Stimulated activated CD8-positive, alpha-beta memory T cell treated with anti-CD3 and anti-CD28 coated beads, Interleukin-15, amount 100 ng/mL, for 24 hours (primary cell): ENCODE measurements at places on chromosomes 11 and 22.

- no peak for DNase-seq
These were observed 335 bp upstream of the SEZ6L start for GRCh38 chr22:26168939-26169314.

DNA sequence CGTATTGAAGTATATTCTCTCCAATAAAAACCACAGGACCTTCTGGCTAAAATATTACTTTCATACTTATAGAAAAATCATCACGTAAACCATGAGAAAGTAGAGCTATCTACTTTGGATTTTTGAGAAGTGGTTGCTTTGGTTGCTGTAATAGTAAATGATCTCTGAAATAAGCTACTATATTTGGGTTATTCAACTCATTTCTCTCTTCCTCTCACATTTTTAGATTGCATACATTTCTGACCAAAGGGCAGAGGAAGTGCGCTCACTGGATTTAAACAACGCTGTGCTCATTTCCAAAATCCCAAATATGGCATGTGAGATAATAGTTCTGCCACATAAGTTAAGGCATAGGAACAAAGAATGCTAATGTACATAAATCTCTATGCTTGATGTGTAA, 357.0 kb downstream of the LRRC4C start:
- DNase-seq = no peak

- DNase-seq = no peak
These were observed 51.5 kb downstream of the SLC17A6 start for GRCh38 chr11:22389526-22390282.

GRCh38 chr22:44372611-44373010, 59.9 kb upstream of the SHISAL1 start:
- no peak for DNase-seq

DNA sequence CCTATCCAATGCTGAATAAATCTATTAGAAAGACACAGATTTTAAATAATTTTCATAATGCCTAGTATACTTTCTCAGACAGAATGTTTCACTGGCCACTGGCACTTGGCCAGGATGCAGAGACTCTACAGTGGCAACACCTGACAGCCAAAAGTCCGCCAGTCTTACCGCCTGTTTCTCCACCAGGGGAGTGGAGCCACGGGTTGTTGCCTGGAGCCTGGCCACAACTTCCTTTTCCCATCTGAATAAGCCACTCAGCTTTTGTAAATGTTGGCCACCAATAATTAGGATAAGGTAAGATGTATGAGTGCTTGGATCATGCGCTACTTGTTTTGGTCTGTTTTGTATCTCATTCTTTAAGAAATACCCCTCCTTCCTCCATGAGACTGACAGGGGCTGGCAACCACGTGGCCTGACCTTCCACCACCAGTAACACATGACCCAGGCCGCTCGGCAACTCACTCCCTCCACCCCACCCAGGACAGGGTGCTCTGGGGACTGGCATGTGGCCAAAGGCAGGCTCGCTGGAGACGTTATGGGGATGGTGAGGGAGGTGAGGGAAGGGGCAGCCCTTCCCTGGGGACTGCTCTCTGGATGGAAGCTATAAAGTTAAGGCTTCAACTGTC, 93.0 kb upstream of the BID start:
- DNase-seq = no peak

DNA sequence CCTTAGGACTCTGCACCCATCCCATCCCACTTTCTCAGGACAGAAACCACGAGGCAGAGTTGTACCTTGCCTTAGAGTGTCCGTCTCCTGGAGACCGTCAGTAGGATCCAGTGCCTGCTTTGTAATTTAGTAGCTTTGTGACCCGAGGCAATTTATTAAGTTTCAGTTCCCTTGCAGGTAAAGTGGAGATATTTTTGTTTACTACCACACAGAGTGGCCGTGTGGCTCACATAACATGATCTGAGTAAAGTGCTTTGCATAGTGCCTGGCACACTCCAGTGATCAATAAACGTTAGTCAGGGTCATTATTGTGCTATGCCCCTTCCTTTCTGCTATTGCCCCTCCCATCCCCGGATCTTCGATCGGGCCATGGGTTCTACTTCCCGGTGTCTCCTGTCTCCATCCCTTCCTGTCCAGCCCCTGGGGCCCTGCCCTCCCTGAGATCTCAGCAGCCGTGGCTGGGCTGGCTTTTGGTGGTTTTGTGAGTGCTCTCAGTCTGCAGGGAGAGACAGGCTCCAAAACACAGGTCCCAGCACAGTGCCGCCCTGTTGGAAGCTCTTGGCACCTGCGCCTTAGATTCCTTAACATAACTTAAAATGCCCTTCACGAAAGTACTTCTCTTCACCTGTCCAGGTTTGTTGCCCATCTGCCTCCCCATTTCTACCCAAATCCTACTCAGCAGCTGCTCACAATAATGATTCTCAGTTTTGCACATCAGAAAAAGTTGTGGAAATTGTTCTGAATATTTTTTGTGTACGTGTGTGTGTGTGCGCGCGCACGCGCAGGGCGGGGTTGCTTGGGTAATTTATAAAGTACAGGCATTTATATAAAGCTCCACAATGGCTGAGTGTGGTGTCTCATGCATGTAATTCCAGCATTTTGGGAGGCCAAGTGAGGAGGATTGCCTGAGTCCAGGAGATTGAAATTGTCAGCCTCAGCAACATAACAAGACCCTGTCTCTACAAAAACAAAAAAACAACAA, 753.7 kb downstream of the NTM start:
- DNase-seq = no peak

- DNase-seq = no peak
These were observed 315.0 kb downstream of the BRD1 start for GRCh38 chr22:49512487-49513165.

DNA sequence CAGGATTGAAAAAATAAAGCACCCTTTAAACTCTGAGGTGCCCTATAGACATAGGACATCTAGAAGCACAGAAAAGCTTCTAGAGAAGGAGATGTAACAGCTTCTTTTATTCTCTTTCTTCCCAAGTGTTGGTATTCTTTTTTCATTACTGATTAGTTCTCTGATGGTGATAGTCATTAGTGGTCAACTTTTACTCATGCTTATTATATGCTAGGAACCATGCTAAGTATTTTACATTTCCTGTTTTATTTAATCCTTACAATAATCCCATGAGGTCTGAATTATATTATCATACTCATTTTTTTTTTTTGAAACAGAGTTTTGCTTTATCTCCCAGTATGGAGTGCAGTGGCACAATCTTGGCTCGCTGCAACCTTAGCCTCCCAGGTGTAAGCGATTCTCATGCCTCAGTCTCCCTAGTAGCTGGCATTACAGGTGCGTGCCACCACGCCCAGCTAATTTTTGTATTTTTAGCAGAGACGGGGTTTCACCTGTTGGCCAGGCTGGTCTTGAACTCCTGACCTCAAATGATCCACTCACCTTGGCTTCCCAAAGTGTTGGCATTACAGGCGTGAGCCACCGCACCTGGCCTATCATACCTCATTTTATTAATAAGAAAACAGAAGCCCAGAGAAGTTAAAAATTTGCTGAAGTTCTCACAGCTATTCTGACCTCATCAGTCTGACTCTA, 3.0 kb downstream of the C11orf52 start:
- no peak for DNase-seq

DNA sequence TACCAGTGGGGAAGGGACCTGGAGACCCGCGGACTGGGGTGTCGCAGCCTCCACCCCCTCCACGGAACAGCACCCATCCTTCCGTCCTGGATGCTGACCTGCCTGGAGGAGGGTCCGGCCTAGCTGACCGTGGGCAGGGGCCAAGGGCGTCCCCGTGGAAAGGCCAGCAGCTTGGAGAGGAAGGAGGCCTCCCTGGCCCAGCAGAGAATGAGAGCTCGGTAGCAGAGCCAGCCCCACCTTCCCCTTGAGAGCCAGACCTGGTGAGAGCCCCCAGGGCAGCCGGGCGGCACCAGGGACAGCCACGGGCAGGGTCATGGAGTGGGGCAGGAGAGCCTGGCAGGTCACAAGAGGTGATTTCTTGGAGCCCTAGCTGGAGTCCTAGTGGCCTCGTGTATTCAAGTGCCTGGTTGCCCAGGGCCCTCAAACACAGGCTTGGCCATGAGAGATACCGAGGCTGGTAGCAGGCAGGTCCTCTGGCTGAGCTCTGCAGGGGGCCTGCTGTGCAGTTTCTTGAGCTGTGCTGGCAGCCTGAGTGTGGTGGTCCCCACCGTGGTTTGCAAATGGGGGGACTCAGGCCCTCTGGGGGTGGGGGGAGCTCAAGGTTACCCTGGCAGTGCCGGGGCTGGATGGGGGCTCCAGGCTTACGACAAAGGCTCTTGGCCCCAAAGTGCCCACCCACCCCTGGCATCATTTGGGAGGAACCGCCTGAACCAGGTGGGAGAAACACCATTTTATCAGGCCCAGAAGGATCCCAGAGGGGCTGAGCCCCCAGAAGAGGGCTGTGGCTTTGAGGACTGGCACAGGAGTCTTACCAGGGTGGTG, 7.6 kb downstream of the TSPAN32 start:
- DNase-seq = no peak

- no peak for DNase-seq
These were observed 142.1 kb downstream of the WNT11 start for GRCh38 chr11:76064192-76064591.

GRCh38 chr11:10049756-10050155, 244.3 kb downstream of the SBF2 start:
- DNase-seq = no peak
